ENCODE measurements at places on chromosomes 6 and 20.

GRCh38 chr6:17389274-17389847, 4.0 kb upstream of the CAP2 start:
- DNase-seq, result no peak

- no peak for DNase-seq
Measured at GRCh38 chr6:158853072-158853879, 34.1 kb upstream of the EZR start.

DNA sequence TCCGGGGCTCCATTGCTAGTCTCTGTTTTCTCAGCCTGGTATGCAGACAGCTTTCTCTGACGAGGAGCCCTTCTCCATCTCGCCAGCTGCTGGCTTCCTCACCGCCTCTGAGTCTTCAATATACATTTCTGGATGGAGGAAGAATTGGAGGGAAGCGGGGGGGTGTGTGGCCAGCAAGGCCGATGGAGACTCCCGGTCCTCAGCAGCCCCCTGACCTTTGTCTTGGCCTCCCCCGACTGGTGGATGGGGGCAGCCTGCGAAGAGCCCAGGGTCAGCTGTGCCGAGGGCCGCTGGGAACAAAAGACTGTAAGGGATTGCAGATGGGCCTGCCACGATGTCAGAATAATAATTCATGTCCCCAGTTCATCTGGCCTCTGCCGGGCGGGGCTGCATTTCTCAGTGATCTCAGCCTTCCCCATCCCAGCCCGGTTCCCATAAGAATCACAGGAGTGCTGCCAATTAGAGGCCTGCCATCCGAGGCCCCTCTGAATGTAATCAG, 54.3 kb upstream of the STX16 start:
- no peak for DNase-seq

DNA sequence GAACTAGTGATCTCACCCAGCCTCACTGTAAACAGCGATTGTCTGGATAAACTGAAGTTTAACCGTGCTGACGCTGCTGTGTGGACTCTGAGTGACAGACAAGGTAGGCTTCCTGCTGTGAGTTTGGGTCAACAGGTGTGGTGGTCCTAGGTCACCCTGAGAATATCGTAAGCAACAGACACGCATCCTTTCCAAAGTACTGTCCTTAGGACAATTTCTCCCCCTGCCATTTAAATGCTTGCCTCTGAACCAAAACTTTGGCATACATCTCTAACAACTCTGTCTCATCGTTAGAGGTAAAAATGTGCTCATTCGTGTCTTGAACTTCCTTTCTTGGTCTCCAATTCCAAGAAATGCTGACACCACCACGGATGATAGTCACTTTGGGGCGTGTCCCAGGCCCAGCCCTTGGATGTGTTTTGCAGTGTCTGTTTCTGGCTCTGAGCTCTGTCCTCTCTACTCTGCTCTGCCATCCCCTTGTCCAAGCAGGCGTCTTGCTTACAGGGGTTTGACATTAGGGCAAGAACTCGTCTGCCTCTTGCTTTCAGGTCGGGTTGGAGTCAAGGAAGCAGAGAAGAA, 95.5 kb downstream of the EYA2 start:
- DNase-seq, result no peak

DNA sequence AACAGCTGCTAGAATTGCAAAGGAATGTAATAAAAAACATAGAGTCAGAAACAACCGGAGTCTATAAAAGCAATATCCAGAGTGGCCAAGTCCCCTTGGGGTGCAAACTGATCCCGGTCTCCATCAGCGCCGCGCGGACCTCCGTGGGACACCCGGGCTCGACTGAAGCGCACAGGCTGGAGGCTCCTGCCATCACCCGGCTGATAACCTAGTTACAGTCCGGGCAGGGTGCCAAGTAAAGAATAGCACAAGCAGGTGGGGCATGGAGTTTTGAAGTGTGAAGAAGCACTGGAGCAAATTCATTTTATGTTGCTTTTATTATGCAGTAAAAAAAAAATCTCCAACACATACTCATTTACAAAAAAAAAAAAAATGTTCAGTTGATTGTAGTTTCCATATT, 205.1 kb upstream of the GMDS start:
- DNase-seq, result no peak

DNA sequence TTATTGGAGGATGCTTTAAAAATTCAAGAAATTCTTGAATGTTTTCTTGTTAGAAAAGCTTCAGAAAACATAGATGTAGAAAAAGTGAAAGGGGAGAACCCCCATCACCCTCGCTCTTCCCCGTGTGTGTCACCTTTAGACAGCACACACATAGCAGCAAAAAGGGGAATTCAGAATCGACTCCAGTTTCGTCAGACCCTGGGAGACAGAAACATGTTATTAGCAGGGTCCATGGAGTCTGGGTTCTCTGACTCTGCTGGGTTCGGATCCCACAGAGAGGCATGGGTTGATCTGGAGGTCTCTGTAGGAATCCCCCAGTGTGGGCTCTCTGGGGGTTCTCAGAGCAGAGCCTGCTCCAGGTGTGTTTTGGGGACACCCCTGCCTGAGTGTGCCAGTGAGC, 43.7 kb downstream of the ARHGAP40 start:
- DNase-seq, result no peak

- no peak for DNase-seq
Measured at GRCh38 chr6:53469163-53469562, 75.7 kb downstream of the GCLC start.

DNA sequence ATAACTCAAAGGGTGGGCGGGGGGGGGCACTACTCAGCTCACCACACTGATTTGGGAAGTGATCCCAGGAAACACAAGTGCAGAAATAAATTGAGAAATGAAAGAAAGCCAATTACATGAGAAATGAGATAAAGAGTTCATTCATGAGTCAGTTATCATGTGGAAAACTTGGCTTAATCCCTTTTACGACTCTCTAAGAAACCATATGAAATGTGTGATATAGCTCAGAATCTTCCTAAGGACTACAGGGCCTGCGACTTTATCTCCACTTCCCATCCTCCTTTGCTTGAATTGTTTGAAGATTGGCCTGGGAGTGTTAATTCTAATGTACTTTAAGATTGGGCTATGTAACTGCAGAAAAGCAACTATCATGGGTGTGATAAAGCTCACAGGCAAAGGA, 3.6 kb upstream of the BTN2A2 start:
- no peak for DNase-seq

GRCh38 chr6:144006736-144007477, 1.2 kb downstream of the PLAGL1 start:
- DNase-seq, result no peak

GRCh38 chr6:55979526-55979925, 104.1 kb upstream of the BMP5 start:
- no peak for DNase-seq

DNA sequence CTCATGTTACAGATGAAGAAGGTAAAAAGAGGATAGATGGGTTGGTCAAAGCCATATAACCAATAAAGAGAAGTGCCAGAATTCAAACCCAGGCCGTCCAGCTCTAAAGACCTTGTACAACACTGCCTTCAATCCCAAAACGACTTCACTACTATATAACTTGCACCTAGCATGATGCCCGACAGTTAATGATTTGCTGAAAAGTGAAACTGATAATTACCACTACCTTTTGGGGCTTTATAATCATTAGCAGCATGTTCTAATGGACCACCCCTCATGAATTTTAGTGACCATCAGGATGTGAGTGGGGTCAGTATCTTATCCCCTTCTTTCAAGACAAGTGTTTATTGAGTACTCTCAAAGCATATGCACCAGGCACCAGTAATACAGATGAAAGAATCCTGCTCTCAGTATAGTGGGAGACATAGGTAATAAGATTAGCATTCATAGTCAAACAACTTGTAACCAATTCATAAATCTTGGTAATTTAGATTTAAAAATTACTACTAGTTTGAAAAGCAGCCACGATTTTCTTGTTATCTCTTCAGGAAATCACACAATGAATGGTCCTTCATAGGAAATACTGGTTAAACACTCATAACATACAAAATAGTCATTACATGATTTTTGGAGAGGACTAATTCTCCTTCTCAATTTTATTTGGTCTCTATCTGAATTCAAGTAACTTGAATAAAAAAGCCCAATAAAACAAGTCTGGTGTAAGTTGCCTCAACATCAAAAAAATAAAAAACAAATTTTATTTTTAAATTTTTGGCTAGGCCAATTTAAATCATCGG, 98.0 kb downstream of the EPB41L2 start:
- no peak for DNase-seq

- no peak for DNase-seq
Measured at GRCh38 chr6:127484212-127484863, 25.1 kb upstream of the KIAA0408 start.

- DNase-seq, result no peak
Measured at GRCh38 chr20:38369389-38369788, 23.1 kb downstream of the LBP start.

DNA sequence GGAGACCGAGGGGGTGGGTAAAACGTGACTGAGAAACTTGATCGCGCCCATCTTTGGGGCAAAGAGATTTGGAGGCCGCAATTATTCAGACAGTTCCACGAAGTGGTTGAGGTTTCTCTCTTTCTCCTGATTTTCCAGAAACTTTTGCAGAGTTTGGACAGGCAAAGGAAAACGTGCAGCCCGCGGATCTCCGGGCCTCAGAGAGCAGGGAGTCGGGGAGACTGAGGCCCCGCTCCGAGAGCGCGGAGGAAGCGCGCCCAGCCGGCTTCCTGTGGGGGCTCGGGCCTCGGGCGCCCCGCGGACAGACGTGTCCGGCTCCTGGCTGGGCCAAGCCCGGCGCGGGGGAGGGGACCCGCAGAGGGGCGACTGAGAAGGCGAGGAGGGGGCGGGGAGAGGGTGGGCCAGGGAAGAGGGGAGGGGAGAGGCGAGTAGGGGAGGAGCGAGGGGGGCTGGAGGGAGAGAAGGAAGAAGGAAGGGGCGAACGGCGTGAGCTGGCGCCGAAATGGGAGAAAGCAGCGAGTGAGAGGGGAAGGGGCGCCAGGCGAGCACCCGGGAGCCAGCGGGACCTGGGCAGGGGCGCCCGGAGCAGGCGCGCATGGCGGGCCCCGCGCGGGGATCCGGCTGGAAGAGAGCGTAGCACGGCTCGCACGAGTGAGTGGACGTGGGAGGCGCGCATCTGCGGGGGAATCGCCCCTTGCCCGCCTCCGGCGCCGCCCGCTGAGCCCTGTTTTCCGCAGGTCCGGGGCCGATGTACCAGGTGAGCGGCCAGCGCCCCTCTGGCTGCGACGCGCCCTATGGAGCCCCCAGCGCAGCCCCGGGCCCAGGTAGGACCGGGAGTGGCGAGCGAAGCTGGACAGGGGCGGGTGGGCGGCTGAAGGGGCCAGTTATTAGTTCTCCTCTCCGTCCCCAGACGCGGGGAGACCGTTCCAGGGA, at the start of gene MDFI:
MDFI (plus strand) TSS at position 467 of the 933 bp plus-strand sequence; CDS start at position 749, 282 bp downstream.
- DNase-seq, result no peak

- DNase-seq, result no peak
Measured at GRCh38 chr6:3057063-3057770, 11.1 kb upstream of the RIPK1 start.

- DNase-seq, result no peak
Measured at GRCh38 chr20:63877755-63878470, 12.8 kb downstream of the TPD52L2 start.

DNA sequence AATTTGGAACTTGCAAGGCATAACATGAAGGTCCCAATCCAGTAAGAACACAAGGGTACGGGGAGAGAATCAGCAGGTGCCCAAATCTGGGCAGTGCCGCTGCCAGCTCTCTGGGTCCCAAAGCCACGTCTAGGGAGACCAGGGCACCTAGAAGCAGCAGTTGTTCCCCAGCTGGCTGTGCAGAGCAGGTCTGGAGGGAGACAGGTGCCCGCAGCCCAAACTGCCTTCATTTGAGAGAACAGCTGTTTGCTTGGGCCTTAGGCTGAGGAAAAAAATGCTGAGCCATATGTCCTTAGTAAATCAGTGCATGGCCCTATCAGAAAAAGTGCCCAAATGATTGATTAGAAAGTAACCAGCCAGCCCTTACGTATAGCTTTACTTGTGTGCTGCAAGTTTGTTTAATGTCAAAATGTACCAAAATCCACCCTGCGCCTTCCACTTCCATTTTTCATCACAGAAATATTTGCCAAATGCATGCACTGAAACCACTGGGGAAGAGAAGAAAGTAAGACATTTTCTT, 9.1 kb upstream of the PRELID3B start:
- DNase-seq, result no peak

GRCh38 chr6:4817551-4817950, 41.3 kb downstream of the CDYL start:
- DNase-seq, result no peak

GRCh38 chr6:82330171-82330804, 33.3 kb upstream of the TPBG start:
- DNase-seq, result no peak

- no peak for DNase-seq
Measured at GRCh38 chr6:33953171-33953570, 149.4 kb upstream of the MLN start.

GRCh38 chr20:23115822-23116221, 29.7 kb upstream of the CD93 start:
- no peak for DNase-seq

DNA sequence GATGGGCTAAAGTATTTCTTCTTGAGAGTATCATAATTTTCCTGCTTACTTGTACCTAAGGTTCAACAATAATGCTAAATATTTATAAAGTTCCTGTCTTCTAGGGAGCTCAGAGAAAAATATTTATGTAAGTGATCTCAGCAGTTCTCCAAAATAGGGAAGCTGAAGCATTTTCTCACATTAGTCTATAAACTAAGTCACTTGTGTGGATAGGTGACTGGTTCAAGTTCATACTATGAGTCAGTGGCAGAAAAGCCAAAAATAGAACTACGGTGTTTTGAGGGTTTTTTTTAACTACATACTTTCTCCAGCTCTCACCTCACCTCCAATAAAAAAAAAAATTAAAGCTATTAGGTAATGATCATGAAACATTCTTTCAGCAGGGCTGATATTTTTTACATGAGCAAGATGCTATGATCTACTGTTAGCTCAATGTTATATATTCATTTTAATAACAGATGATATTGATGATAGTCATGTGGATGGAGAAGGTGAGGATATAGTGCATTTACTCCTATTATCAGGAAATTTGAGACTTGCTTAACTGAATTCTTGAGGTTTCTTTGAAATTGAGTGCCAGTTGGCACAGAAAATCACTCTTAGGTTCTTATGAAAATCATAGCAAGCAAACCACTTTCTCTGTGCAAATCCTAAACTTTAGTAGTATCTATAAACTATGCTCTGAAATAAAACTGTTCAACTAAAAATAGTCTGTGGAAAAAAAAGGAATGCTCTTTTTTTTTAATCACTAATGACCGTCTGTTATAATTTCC, 4.1 kb upstream of the MOXD1 start:
- no peak for DNase-seq

GRCh38 chr6:6193221-6193745, 127.2 kb downstream of the F13A1 start:
- DNase-seq, result no peak

DNA sequence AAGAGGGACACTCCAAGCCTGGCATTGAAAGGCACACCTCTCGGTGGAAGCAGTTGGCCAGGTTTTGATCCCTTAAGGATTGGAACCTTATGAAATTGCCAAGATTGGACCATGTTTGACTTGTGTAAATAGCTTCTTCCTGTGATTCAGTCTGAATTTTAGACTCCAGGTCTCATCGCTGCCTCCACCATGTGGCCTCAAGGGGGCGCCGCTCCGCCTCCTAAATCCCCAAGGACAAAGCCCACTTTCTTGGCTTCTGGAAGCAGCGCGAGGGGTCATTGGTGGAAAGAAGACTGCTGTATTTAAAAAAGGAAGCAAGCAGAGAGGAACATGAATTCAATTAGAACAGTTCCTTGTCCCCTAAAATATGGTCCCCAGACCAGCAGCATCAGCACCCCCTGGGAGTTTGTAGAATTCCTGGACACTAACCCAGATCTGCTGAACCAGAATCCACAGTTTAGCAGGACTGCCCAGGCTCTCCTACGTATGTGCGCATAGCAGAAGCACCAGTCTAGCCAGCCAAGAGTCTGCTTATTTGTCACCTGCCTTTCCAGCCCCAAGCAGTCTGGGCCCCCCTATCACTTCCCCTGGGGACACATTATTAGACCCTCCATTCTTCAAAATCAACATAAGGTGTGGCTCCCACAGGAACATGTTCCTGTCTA, 108.5 kb downstream of the LY86 start:
- no peak for DNase-seq

Data from AG09319 (cell line).